ENCODE measurements at places on chromosomes 3 and 15. TPM values are rescaled to one million over a fixed set of nuclear protein-coding genes. Genes with fewer than 3 reads are reported as not detected.

DNA sequence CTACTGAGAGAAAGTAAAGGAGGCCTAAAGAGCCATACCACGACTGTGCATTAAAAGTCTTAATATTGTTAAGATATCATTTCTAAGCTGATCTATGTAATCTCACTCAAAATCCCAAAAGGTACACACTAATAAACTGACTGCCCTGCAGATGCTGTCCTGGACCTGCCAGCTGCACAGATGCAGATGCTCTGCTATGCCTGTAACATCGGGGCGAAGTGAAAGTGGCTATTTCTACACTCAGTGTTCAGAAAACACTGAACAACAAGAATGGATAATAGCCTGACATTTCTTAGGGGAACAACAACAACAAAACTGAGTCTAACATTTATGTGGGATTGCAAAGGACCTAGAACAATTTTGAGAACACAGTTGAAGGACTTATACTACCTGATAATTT, 31.9 kb downstream of the RAD18 start:
- no peak for DNase-seq

GRCh38 chr3:117439812-117440211, 730.2 kb downstream of the TUSC7 start:
- DNase-seq, result no peak

GRCh38 chr3:124633524-124633923, 96.7 kb upstream of the UMPS start:
- DNase-seq, result no peak

DNA sequence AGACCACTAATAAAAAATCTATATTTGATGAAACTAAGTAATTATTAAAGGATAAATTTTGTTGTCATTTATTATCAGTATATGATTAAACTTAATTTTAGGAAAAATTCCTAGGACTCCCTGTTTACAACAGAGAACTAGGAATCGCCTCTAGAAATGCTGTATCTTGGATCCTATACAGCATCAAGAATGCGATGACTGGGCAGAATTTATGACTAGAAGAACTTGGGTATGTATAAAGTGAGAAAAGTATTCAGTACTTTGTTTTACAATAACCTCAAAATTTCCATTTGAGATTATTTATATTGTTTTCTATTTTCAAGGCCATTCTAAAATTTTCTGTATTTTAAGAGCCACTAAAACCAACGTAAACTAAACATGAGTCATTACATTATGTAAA, 82.3 kb upstream of the AGTR1 start:
- DNase-seq, result no peak

GRCh38 chr3:16280671-16281070, 15.7 kb downstream of the OXNAD1 start:
- DNase-seq, result no peak

DNA sequence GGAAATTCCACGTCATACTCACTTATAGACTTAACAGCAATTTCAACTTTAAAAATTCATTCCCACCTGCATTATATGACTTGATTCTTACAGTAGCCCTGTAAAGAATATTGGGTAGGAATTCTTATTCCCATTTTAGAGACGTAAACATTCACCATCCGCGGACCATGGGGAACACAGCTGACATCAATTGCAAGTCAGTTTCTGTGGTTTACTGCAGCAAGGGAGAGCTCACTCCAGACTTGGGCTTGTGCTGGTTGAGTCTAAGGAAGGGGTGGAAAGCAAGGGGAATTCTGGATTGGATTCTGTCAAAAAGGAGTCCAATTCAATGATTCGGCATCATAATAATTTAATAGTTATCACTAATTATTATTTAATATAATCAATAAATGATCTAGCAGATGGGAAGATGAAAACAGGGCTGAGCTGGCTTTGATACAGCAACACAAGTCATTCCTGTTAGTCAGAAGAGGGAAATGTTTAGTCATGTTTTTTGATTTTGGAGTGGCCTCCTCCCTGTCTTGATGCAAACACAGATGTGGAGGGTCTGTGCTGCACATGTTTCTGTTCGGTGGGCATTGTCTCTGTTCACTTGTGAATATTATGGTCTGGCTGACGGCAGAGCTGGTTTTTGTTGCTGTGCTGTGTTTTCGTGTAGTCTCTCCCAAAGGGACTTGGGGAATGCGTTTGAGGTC, 9.7 kb downstream of the LIPC start:
- DNase-seq, result no peak

Gene NECTIN3
- total RNA-seq, result 71.3 TPM

All from urinary bladder (tissue), 4 donors.